ENCODE measurements at places on chromosomes 2 and 18.

DNA sequence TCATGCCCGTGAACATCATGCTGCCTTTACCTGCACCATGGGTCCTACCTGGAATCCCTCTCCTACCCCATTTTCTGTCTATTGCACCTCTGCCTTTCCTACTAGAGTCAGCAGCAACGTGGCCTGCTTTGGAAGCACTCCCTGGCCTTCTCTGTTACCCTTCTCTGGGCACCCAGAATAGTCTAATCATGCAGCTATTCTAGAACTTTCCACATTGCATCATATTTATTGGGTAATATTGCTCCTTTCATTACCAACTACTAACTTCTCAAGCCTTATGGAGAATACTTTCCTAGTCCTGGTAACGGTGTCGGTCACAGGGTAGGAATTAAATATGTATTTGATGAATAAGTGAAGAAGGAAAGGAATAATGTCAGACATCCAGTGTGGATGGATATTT lies 33.3 kb upstream of the CREG2 start:
- no peak for DNase-seq

- no peak for DNase-seq
Observed at GRCh38 chr18:48328473-48329210, 80.5 kb downstream of the ZBTB7C start.

DNA sequence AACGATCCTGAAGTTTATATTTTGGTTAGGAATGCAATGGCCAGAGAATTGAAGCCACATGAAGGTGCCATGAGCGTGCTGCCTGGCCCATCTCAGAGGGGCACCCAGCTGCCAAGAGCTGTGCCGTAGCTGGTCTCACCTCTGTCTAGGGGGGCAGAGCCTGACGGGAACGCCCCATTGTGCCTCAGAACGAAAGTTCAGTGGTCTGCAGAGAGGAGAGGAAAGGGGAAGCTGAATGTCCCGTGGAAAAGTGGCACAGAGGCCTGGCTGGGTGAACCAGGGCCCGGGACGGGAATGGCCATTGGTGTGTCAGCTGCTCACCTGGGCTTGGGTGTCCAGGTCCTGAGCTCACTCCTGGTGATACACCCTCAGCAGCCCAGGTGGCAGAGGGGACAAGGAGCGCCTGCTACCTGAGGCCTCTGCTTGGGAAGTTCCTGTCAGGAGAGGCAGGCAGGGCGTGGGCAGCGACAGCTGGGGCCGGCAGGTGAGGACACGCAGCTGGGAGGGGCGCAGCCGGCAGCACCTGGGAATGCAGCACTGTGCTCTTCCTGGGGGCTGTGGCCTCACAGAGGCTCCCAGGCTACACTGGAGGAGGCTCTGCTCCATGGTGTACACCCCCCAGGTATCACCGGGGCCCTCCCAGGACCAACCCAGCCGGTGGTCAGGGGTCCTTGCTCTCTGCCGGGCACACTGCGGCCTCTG lies 67.3 kb downstream of the PARD6G start:
- DNase-seq: no peak

GRCh38 chr2:104051766-104052165 lies 802.1 kb upstream of the POU3F3 start:
- no peak for DNase-seq

DNA sequence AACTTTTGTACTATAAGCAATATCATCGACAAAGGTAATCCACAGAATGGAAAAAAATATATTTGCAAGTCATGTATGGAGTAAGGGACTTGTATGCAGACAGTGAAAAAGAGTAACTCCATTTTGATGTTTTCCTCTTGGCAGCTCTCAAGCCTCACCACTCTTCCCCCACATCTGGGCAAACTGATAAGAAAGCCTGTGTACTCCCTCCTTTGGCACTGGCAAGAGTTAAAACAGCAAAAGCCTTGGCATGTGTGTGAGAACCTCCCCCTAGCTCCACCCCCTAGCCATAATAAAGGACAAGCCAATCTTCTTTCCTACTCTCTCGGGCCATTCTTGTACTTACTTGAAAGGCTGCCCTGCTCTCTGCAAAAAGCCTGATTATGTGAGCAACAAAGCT lies 335.2 kb downstream of the LRATD1 start:
- DNase-seq: no peak

DNA sequence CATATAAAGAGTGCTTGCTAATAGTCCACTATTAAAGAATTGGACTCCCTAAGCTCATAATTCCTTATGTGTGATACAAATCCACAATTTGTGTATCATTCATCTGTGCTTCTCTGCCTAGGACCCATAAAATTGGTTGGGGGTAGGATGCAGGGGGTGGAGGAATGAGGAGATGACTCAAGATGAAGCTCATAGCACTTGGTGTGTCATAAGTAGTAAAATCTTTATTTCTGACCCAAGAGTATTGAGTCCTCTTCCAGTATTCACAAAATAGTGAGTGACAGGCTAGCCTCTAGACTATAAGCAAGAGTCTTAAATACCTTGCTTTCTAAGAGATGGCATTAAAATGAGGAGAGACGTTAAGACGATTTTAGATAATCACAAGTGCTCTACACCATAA lies 390.9 kb upstream of the CDH19 start:
- no peak for DNase-seq

- DNase-seq: no peak
Observed at GRCh38 chr2:127413782-127414637, 4.2 kb upstream of the PROC start.

DNA sequence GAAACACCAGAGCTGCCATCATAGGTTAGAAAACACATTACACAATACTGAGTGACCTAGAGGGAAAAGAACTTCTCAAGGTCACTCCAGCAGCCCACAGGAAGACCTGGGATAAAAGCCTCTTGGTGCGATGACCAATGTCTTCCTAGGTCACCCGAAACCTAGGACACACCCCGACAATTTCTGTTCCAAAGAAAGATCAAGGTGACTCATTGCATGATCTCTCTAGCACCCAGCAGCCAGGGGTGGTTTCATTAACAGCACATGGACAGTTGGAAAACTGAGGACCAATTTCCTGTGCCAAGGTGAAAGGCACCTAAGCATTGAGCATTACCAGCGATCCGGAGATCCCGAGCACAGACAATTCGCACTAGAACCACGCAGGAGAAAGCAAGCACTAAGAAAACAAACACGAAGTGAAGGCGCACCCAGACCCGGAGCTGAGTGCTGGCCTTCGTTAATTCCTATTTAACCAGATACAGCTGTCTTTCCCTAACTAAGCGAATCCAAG lies 1.5 kb downstream of the CACNB4 start:
- no peak for DNase-seq

DNA sequence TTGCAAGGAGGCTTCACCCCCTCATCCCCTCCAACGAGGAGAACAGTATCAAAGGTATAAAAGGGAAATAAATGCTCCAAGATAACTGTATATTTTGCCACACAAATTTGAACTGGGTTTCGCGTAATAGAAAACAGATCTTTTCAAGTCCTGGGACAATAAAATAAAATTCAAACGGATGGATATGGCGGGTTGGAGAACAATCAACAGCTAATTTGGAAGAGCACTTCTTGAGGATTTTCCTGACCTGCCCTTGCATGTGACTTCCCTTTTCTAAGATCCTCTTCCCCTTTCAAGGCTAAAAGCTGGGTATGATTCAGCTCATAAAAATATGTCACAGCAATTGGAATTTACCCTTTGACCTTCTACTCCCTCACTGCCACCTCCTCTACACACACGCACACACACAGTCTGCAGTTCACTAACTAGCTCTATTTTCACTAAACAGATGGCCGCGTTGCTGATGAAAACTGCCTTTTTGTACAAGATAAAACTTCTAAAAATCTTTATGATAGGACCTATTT lies 386.9 kb downstream of the FIGN start:
- no peak for DNase-seq

DNA sequence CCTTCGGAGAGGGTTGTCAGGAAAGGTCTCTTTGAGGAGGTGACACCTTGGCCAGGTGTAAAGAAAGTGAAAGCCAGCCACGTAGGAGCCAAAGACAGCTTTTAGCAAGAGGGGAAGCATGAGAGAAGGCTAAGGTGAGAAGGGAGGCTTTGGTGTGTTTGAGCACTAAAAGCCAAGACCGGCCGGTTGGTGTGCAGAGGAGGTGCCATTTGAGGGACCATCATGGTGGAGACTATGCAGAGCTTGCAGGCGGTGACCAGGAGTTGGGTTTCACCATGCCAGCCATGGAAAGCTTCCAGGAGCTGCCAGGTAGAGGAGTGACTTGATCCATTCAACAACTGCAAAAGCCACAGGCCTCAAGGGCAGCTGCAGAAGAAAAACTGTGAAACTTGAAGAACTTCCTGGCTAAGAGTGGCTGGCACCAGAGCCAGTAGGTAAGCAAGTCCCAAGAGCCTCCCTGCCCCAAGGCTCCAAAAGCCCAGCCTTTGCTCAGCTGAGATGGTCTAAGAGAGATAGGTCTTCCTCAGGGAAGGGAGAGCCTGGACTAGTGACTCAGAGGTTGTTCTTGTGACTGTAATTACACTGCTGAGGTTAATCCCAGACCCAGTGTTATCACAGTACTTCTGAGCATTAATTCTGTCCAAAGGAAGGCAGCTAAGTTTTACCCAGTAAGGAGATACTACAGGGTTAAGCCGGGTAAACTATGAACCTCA lies 319.0 kb downstream of the BCL11A start:
- no peak for DNase-seq

- no peak for DNase-seq
Observed at GRCh38 chr2:112841295-112842044, 4.9 kb upstream of the IL1B start.

- no peak for DNase-seq
Observed at GRCh38 chr18:71431689-71432088, 1112.5 kb downstream of the CBLN2 start.

GRCh38 chr2:205895981-205896655 lies 189.9 kb downstream of the INO80D start:
- no peak for DNase-seq

DNA sequence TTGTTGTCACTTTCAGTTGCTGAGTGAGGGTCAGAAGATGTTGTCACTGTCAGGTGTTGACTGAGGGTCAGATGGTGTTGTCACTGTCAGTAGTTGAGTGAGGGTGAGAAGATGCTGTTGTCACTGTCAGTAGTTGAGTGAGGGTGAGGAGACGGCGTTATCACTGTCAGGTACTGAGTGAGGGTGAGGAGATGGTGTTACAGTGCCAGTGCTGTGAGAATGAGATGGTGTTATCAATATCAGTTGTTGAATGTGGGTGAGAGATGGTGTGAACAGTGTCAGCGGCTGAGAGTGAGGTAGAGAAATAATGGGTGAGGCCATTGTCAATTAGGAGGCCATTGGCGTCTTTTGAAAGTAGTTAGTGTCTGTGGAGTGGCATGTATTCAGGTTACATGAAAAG lies 1.6 kb upstream of the ATP9B start:
- DNase-seq: no peak

DNA sequence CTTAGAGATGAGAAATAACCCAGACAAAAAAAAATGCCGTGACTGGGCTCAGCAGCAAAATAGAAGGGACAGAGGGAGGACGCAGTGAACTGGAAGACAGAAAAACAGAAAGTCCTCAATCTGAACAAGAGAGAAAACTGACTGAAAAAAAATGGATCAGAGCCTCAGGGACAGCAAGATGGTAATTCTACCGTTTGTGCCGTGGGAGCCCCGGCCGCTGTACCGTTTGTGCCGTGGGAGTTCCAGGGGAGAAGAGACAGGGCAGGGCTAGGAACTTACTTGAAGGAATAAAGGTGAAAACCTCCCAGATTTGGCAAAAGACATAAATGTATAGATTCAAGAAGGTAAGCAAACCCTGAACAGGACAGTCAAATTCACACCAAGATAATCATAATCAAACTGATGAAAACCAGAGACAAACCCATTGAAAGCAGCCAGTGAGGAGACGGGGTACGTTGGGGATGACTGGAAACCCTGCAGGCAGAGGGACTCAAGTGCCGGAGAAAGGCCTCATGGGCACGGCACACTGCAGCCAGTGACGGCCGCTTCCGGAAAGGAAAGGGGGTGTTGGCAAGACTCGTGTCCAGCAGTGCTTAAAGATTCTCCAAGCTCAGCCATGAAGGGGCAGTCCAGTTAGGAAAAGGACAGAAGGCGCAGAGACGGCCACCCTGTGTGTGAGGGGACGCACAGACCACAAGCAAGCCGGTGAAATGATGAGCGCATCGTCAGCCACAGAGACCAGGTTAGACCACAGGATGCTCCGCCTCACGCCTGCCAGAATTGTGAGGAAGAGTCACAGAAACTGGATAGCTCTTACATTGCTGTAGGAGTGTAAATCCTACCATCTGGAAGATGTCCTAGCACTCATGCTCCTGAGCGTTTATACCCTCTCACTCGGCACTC lies 40.0 kb upstream of the NFATC1 start:
- DNase-seq: no peak

DNA sequence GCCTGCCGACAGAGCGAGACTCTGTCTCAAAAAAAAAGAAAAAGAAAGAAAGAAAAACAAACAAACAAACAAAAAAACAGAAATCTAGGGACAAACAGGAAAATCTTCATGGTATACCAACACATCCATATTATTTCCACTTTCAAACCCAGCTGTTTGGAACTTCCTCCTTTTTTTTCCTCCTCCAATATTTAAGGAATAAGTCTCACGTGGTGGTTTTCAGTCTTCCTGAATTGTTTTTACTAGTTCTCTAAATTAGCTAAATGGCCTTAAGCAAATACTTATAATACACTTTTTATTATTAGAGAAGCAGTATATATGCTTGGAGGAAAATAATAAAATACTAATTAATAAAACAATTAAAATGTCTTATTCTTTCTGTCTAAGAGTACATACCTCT lies 48.7 kb upstream of the GLS start:
- no peak for DNase-seq

DNA sequence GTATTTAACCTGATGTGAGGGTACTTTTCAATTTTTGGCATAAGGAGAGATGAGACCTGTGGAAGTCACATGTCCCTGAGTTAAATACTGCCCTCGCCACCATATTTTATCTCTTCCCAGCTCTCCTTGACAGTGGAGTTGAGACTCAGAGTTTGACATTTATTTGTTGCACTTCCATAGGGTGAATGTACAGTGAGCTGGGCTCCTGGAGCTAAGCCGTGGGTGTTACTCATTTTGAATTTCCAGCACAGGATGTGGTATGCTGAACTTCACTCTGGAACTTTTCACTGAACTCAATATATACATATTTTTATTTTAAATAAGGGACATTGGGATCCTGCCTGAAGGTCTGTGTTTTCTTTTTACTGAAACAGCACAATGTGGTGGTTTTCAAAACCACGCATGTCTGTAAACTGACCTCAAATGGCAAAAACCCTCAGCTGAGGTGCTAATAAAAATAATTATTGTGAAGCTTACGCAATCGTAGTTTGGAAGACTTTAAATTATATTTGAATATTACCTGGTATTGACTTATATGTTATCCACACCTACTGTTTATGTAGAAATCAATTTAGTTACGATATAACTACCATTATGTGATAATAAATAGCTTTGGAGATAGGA lies 12.1 kb downstream of the RNF144A start:
- DNase-seq: no peak

- DNase-seq: peak; percentile 77
Observed at GRCh38 chr2:241863536-241863954, 4.9 kb upstream of the PDCD1 start.

- no peak for DNase-seq
Observed at GRCh38 chr18:26531605-26532298, 16.6 kb downstream of the KCTD1 start.

DNA sequence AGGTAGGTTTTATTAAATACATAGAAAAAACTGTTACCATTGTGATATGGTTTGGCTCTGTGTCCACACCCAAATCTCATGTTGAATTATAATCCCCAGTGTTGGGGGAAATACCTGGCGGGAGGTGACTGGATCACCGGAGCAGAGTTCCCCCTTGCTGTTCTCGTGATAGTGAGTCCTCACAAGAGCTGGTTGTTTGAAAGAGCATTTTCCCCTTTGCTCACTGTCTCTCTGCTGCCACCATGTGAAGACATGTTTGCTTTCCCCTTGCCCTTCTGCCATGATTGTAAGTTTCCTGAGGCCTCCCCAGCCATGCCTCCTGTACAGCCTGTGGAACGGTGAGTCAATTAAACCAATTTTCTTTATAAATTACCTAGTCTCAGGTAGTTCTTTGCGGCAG lies 352.7 kb upstream of the SLC39A10 start:
- DNase-seq: no peak
